Activated naive CD4-positive, alpha-beta T cell treated with anti-CD3 and anti-CD28 coated beads, Interleukin-2, amount 50 U/mL, for 72 hours (primary cell): ENCODE measurements at places on chromosomes 3 and 15.

DNA sequence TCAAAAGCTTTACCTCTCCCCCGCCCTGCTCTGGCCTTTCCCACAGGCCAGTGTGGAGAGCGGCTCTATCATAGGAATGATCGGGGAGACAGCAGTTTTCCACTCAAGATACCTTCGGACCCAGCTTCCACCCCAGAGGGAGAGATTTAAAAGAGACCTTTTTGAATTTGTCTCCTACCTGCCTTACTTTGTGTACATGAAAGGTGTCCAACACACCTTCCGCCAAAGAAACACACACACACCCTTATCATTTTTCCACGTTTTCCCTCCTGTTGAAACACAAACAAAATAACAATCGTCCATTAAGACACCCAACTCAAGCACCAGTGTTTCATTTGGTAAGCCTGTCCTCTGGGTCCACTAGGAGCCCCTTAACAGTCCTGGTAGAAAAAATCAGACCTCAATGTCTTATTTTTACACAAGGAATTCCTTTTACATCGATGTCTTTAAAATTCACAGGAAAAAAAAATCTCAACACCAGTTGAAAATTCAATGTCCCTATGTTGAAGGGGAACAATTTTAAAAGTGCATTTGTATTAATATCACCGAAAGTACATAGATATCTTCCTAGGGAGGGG is 4.0 kb downstream of the HES1 start:
- DNase-seq = no peak

- DNase-seq = no peak
Observed at GRCh38 chr15:99321468-99321867, 70.2 kb downstream of the LRRC28 start.

GRCh38 chr3:137061186-137061585 is 103.4 kb downstream of the IL20RB start:
- DNase-seq = no peak

- no peak for DNase-seq
Observed at GRCh38 chr3:104578558-104578957, 788.2 kb upstream of the ALCAM start.
